ENCODE measurements at places on chromosomes 2 and 18.

- DNase-seq, result no peak
Measured at GRCh38 chr2:215283221-215283620, 28.6 kb upstream of the ATIC start.

GRCh38 chr2:69716555-69717120 is 25.3 kb upstream of the ANXA4 start:
- DNase-seq, result no peak

DNA sequence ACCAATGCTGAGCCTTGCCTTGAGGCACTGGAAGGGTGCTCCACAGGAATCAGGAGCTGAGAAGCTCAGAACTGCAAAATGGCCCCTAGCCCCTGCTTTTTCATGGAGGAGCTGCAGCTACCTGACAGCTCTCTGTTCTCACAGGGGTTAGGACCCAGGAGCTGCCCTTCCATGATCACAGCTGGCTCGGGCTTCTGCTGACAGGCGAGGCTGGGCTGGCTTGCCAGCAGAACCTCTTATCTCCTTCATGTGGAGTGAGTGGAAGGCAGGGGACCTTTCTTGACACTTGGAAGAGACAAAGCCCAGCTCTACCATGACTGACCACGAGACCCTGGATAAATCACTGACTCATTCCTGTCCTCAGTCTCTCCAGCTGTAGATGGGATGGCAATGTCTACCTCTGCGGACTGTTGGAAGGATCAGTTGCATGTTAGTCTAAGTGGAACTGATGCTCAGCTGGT is 113.4 kb downstream of the CAPN13 start:
- no peak for DNase-seq

- DNase-seq, result no peak
Measured at GRCh38 chr2:208326016-208326415, 60.0 kb downstream of the PIKFYVE start.

DNA sequence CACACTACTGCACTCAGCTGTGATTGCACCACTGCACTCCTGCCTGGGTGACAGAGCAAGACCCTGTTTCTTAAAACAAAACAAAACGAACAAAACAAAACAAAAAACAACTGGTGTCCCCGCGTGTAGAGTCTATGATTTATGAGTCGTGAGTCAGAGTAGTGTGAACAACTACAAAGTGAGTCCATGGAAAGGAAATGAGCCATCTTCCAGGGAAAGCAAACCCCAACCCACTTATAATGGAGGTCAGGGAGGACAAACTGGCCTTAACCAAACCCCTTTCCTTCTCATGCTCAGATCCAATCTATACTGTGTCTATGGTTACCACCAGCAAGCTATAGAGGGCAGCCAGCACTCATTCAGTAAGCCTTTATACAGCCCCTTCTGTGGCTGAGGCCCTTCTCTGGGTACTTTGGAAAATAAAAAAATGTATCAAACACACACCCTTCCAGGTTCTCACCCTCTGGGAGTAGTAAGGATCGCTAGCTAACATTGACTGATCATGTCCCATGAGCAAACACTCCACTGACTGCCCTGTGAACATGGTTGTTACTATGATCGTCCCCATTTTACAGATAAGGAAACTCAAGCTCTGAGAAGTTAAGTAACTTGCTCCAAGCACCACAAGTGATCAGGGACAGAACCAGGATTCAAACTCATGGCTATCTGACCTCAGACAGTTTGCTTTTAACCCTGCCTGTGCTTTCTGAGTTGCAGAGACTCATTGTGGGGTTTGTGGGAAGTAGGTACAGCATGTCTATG is 24.7 kb upstream of the COLEC12 start:
- no peak for DNase-seq

GRCh38 chr2:182642328-182642727 is 73.7 kb upstream of the DNAJC10 start:
- no peak for DNase-seq

- no peak for DNase-seq
Measured at GRCh38 chr2:85132834-85133637, at the start of gene TCF7L1. TSS of gene TCF7L1 (plus strand) at chr2:85133392. CDS start at chr2:85133685, 293 bp downstream.

DNA sequence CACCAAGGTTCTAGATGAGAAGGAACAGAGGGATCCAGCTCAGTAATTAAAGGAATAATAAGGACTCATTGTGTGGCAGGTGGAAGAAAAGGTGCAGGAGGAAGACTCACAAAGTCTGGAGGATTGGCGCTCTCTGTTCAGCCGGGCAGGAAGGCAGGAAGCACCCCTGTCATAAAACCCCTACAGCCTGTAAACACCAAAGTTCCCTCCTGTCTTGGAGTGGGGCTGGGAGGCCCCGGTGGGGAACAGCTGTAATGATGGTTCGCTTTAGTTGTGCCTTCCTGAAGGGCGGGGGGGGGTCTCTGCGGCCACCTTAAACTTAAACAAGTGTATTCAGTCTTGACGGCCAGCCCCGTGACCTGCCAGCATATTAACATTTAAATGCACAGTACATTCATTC is 84.3 kb downstream of the GBX2 start:
- no peak for DNase-seq

DNA sequence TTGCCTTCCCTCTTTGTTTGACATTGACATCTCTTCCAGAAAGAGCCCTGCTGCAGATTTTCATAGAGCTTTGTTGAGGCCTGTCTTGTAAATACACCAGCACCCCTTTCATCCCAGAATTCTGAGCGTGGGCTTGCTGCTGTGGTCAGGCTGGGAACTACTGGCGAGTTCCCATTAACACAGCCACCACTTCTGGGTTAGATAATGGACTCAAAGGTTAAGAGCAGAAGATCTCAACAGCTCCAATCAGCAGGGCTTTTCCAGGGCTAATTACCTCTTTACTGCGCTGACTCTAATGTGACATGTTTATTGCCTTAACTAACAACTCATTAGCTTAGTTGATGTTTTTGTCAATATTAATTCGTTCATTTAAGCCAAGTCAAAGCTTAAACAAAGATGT is 235.9 kb upstream of the BOD1L2 start:
- DNase-seq, result no peak

GRCh38 chr2:173574324-173575112 is 219.8 kb downstream of the CDCA7 start:
- no peak for DNase-seq

DNA sequence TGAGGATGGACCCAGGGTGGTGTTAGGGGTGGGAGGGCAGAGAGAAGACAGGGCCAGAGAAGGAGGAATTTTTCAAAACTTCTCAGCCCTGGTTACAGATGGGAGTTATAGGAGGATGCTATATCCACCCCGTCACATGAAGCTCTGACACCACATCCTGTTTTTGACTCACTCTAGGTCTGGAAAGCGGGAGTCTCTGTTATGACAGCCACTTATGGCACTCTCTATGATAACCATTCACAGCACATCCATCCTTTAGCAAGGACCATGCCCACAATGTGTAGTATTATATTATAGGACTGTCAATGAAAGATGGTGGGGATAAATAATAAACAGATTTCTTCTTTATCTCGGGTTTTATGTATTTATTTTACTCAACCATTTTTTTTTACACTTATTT is 461.2 kb downstream of the CDH2 start:
- DNase-seq, result no peak

GRCh38 chr2:196277002-196277401 is 105.6 kb upstream of the STK17B start:
- no peak for DNase-seq

DNA sequence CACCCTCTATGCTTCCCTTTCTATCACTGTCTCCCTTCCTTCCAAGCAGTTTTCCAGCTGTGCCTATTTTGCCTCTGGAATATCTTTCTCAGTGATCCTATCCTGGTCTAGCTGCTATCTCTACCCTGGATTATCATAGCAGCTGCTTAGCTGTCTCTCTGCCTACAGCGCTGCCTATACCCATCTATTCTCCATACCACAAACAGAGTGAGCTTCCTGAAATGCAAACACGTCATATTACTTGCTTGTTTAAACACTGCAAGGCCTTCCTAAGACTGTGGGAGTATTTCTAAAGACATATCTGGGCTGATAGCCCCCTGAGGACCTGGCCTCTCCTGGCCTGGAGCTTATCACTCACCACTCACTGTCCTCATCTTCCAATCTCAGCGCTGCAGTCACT is 220.1 kb downstream of the NAPG start:
- DNase-seq, result no peak

- DNase-seq, result no peak
Measured at GRCh38 chr2:238155051-238155760, 3.6 kb upstream of the ERFE start.

GRCh38 chr2:67465623-67466022 is 68.5 kb downstream of the ETAA1 start:
- no peak for DNase-seq

- no peak for DNase-seq
Measured at GRCh38 chr2:23397478-23397877, 12.5 kb downstream of the KLHL29 start.

DNA sequence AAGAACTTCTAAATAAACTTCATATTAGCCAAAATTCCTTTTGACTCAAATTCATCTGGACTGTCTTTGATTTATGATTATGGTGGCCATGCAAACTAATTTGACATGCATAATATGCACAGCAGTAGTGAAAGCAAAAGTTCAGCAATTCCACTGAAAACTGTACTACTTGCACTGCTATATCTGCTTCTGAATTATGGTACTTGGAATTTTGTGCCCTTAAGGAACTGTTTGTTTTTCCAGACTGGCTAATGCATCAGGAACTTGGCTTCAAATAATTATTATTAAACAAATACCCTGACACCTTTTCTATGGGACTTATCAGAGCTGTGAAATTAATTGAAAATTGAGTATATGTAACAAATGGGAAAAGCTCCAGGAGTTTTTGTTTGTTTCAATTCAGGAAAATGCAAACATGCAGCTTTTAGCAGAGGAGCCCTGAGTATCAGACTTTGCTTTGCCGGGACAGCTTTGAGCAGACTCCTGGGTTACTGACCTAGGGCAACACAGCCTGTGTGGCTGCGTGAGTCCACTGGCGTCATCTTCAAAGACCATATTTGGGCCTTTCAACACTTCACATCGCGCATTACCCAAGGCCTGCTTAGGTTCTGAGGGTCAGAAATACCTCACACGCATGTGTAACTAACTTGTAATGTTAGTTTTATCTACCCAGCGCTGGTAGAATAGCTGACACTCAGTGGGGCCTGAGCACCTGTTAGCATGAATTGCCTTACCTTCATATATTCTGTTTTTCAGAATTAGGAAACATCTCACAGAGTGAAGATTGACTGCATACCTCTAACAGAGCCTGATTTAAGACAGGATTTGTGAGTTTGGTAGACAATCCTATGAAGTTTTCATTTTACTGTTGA is 35.4 kb downstream of the CFAP221 start:
- DNase-seq, result no peak

DNA sequence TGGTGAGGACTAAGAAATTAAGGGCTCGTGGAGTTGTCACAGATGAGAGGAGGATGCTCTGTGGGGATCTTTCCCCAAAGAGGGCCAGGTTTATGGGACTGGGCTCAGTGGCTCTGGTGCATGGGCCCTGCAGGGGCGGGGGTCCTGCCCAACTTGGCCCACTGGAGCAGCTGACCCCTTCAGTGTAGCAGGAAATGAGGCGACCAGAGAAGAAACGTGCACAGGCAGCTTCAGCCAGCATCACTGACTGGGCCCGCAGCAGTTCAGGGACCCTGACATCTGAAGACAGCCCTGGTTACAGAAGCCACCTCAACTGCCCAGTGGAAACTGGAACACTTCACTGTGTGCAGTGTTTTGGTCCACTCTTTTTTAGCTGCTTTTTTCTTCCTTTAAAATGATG is 72.8 kb downstream of the EMILIN2 start:
- no peak for DNase-seq

DNA sequence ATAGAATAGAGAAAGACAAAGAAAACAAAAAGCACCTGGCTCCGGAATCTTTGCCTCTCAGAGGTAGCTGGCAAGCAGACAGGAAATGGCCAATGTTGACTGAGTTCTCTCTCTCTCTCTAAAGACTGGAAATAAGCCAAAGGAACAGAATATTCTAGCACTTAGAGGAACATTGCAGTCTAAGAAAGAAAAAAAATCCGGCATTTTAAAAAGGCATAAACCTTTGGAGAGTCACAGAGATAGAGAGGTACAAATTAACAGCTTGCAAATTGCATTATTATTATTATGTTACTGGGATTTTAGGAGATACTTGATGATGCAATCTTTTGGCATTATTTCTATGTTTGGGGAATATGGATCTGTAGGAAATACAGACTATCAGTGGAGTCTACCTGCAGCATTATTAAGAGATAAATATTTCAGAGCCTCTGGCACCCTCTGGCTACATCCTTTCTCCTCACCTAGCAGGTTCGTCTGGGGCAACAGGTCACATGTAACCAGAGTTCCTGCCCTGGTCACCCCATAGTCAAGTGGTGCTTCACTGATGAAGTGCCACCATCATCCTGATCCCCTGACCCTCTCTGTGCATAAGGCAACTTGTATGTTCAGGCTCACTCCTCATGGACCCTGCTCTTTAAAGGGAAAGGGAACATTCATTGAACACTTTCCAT is 318.9 kb upstream of the ACVR2A start:
- DNase-seq, result no peak

- DNase-seq, result no peak
Measured at GRCh38 chr2:166042768-166043390, 84.9 kb downstream of the SCN1A start.

GRCh38 chr18:64791236-64791635 is 642.3 kb upstream of the LINC00305 start:
- DNase-seq, result no peak

- no peak for DNase-seq
Measured at GRCh38 chr2:95279435-95280035, 5.3 kb downstream of the PROM2 start.

All from stimulated activated CD8-positive, alpha-beta memory T cell treated with anti-CD3 and anti-CD28 coated beads, Interleukin-2, amount 100 ng/mL, for 1 hour (primary cell).